Epithelial cell of umbilical artery (primary cell): ENCODE measurements at places on chromosomes 6 and 20. TPM values are rescaled to one million over a fixed set of nuclear protein-coding genes. Genes with fewer than 3 reads are reported as not detected.

The KCNK16 gene
- total RNA-seq, result not detected in 2 replicates

The CBLN4 gene
- total RNA-seq, result not detected in 2 replicates

The LPIN3 gene
- 0.97 and 3.6 TPM in 2 replicates for total RNA-seq

The TINAG gene
- total RNA-seq, result 0.32 TPM in 1 of 2 replicates, not detected in the other

The FLRT3 gene
- under 0.01 and 0.46 TPM in 2 replicates for total RNA-seq

The CDH26 gene
- total RNA-seq, result 0.32 TPM in 1 of 2 replicates, not detected in the other

The TREM2 gene
- total RNA-seq, result not detected in 2 replicates

The PPIL1 gene
- 44.4 and 48.7 TPM in 2 replicates for total RNA-seq

The TMEM14C gene
- total RNA-seq, result 93.6 and 98.1 TPM in 2 replicates

The IL20RA gene
- total RNA-seq, result not detected in 2 replicates

The TSPO2 gene
- total RNA-seq, result not detected in 2 replicates

The TMEM200A gene
- total RNA-seq, result 3.0 and 3.2 TPM in 2 replicates

The NKX2-2 gene
- total RNA-seq, result not detected in 2 replicates

The CST5 gene
- total RNA-seq, result not detected in 2 replicates

The CST7 gene
- total RNA-seq, result not detected in 2 replicates

The NHLRC1 gene
- 2.6 and 3.3 TPM in 2 replicates for total RNA-seq

The DDX43 gene
- 0.65 and 1.5 TPM in 2 replicates for total RNA-seq

The MATN4 gene
- total RNA-seq, result not detected in 2 replicates

The GPRC6A gene
- total RNA-seq, result not detected in 2 replicates

The RTEL1 gene
- total RNA-seq, result 8.4 and 11.2 TPM in 2 replicates

The REM1 gene
- not detected in 2 replicates for total RNA-seq

The KCNS1 gene
- 0.61 and 0.65 TPM in 2 replicates for total RNA-seq

The MLN gene
- total RNA-seq, result not detected in 2 replicates

The FUT9 gene
- total RNA-seq, result not detected in 2 replicates

The CCR6 gene
- not detected in 2 replicates for total RNA-seq

The CAGE1 gene
- 0.15 TPM in 1 of 2 replicates, not detected in the other for total RNA-seq
